ENCODE measurements at places on chromosomes 11 and 22.

DNA sequence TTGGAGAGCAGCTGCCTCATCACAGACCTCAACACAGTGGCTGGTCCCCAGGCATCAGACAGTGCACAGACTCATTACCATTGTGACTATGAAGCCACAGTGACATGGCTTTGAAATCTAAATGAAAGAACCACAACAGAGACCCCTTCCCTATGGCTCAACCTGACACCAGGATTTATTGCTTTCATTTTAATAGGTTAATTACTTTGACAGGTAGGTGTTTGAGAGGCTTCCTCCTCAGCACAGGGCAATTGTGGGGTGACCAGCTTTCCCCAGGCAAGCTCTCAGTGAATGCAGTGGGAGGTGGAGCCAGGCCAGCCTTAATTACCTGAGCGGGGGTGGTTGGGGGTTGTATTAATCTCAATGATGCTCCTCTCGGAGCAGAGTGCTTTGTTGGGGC, 102.3 kb downstream of the CHST1 start:
- no peak for DNase-seq

DNA sequence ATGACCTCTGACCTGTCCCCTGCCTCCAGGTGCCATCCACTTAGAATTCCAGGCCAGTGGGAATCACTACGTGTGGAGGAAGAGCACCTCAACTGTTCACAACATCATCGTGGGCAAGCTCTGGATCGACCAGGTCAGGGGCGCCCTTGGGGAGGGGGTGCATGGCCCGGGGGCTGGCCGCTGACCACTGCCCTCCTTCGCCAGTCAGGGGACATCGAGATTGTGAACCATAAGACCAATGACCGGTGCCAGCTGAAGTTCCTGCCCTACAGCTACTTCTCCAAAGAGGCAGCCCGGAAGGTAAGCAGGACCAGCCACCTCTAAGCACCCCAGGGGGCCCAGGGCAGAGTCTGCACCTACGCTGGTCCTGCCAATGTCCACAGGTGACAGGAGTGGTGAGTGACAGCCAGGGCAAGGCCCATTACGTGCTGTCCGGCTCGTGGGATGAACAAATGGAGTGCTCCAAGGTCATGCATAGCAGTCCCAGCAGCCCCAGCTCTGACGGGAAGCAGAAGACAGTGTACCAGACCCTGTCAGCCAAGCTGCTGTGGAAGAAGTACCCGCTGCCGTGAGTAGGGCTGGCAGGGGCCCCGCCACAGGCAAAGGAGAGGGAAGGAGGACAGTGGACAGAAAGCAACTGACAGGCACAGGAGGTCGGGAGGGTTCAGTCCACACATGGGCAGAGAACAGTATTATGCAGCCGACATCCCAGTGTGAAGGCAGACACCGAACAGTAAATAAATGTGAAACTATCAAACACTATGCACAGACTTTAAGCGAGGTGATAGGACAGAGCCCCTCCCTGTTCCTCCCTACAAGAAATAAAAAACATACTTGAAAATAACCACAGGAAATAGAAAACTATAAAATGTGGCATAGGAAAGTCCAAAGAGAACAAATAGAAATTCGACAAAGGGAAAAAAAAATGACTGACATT, 74.9 kb downstream of the MORC2 start:
- no peak for DNase-seq

DNA sequence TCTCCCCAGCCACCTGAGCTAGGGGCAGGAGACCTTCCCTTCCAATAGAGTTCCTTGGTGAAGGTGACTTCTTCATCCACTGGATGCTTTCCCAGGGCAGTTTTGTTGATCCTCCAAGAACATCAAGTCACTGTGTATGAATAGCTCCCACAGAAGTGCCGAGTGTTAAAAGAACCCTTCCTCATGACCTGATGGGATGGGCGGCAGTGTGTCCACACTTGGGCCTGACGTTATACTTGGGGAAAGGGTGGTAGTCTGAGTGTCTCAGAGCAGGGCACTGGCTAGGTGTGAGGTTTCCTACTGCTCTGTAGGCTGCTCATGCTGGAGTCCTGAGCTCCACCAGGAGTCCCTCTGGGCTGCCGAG, 7.6 kb upstream of the LYVE1 start:
- DNase-seq, result no peak

GRCh38 chr22:22424210-22424800, 84.2 kb downstream of the ZNF280B start:
- no peak for DNase-seq

- DNase-seq, result no peak
Measured at GRCh38 chr22:23031786-23032185, 38.5 kb upstream of the GNAZ start.

DNA sequence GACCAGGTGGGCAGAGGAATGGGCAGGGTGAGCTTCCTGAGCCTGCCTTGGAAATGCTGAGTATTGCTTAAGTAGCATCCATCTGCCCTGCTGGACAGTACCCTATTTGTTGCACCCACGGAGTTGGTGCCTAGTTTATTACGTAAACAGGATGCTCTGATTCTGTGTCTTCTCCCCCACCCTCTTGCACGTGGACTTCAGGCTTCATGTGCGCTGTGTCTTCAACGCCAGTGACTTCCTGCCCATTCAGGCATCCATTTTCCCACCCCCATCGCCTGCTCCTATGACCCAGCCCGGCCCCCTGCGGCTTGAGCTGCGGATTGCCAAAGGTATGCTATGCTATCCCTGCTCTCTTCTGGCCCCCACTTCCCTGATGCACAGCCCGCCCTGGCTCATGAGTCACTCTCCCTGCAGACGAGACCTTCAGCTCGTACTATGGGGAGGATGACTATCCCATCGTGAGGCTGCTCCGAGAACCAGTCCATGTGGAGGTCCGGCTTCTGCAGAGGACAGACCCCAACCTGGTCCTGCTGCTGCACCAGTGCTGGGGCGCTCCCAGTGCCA, 5.7 kb downstream of the ZP1 start:
- DNase-seq, result no peak

DNA sequence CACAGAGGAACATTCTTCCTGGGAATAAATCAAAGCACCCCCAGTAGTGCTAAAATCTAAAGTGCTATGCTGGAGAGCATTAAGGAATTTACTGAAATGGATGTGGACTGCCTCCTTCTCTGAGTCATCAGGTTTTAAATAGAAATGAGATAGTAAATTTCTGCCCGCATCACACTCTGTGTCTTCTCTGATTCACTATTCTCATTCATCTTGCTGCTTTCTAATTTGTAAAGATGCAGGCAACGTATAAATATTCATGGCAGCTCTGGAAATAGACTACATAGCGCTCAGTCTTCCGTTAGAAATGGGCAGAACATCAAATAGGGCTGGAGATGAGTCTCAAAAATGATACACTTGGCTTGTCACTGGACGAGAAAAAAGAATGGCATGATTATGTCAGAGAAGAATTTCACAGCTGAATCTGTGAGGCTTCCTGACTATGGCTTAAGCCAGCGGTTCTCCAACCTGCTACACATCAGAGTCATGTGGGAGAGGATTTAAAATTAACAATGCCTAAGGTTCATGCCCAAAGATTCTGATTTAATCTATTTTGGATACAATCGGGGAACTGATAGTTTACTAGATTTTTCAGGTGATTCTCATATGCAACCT, 178.2 kb downstream of the LRRC4C start:
- no peak for DNase-seq

GRCh38 chr22:45426387-45426786, 12.9 kb downstream of the RIBC2 start:
- no peak for DNase-seq

- DNase-seq, result no peak
Measured at GRCh38 chr22:41777749-41778425, 22.6 kb upstream of the CCDC134 start.

DNA sequence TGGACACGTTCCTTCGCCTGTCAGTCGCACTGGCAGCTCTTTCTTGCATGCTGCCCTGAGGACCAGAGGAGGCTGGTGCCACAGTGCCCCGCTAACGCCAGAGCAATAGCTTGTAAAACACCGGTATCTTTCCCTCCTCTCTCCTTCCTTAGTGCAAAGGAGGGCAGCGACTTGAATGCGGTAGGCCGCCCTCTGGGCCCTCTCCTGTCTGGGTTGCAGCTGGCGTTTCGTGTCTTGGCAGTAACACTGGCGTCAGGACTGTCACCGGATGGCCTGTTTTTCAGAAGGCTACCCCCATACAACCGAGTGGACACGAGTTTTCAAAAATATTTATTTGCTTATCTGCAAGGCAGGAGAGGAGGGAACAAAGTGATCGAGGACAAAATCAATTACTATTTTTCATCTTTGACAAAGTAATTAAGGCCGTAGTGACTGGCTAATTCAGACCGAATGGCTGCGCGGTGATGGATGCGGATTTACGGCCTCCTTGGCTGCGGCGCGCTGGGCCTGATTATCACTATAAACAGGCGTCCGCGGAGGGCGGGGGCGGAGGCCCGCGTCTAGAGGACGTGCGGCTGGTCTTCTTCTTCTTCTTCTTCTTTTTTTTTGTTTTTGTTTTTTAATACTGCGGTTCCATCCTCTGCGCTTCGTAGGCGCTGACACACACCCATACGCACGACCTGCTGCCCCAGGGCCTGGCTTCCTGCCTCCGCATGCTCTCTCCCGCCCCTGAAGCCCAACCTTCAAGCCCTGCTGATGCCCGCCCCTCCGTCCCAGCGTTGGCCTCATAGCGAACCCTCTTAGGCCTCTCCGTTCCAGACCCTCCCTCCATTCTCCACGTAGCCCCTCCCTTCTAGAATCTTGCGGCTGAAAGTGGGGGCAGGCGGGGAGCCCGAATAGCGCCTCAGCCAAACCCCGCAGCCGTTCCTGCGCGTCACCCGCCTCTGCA, 2.9 kb upstream of the SLC6A5 start:
- DNase-seq, result no peak

DNA sequence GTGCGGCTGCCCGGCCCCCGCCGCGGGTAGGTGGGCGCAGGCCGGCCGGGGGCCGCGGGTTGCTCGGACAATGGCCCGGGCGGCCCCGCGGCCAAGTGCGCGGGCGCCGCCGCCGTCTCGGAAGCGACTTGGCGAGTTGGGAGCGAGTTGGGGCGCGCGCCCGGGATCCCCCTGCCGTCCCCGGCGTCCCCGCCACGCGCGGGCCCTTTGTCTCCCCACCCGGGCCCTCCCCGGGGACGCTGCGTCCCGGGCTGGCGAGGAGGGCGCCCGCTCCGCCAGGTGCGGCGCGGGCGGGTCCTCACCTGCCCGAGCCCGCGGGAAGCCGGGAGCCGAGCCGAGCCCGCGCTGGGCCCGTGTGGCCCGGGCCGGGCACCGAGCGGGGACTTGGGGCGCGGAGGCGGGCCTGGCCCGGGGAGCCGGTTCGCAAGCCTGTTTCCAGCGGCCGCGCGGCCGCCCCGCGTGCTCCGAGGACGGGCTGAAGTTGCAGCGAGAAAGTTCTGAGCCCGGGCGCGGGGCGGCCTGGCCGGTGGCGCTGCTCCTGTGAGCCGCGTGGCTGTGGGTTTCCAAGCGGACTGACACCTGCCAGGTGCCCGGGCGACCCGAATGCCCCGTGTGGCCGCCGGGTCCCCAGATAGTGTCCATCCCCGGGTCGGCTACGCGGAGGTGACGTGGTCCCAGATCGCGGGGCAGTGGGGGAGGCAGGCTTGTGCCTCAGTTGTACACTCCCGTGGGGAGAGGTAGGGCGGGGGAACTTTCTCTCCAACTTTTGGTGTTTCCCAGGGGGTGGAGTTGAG, 586 bp downstream of the LRP5 start:
- DNase-seq, result no peak

GRCh38 chr11:3213659-3214419, 4.8 kb downstream of the MRGPRG start:
- no peak for DNase-seq

DNA sequence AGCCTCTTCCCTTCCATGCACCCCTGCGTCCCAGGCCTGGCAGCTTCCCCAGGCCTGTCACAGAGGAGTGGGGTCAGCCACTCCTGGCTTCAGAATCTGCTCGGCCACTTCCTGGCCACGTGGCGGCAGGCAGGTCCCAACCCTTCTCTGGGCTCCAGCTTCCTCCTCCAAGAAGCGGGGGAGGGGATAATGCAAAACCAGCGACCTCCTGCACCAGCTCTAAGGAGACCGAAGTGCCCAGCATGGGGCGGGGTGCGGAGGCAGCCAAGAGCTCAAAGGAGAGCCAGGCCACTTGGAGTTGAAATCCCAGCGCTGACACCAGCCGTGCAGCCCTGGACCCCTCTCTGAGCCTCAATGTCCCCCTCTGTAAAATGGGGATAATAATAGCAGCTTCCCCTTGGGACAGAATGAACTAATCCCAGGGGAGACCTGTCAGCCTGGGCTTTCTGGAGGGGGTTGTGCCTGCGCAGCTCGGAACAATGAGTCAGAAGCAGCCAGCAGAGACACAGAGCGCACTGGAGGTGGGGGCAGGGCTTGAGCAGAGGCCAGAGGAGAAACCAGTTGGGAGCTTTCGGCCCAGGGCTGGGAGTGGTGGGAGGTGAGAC, 22.8 kb upstream of the PICK1 start:
- peak; percentile 17 for DNase-seq

DNA sequence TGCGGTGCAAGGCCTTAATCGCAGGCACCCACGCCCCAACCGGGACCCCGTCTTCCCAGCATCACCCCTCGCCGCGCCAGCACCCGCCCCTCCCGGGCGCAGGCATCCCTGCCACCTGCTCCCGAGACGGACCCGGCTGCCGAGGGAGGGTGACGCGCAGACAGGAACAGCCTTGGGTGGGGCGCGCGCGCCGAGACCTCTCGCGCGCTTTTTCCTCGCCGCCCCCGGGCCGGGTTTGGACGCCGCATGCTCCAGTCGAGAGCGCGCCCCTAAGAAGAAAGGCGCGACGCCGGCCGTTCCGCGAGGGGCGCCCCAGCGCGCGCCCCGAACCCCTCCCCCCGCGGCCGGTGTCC, 504 bp downstream of the CFL1 start:
- DNase-seq, result peak; percentile 45

DNA sequence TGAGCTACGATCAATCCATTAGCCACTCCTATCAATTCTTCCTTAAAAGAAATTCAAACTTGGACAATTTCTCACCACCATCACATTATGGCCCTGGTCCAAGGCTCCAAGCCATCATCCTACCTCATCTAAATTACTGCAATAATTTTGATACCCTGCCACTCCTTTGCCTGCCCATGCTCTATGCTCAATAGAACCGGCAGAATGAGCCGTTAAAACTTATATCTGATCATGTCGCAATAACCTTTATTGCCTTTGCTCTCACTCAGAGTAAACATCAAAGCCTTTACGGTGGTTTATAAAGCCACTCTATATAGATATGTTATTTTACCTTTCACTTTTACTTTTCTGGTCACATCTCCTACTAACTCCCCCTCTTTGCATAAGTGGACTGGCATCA, 2392.1 kb upstream of the RAG2 start:
- no peak for DNase-seq

GRCh38 chr11:31645747-31646146, 136.2 kb downstream of the ELP4 start:
- no peak for DNase-seq

- DNase-seq, result no peak
Measured at GRCh38 chr11:20275987-20276965, 87.2 kb upstream of the HTATIP2 start.

- DNase-seq, result peak; percentile 53
Measured at GRCh38 chr11:27183672-27184457, 143.2 kb downstream of the BBOX1 start.

- no peak for DNase-seq
Measured at GRCh38 chr22:21000987-21001600, 824 bp downstream of the THAP7 start.

GRCh38 chr11:77113382-77114088, 10.9 kb downstream of the OMP start:
- no peak for DNase-seq
